ENCODE measurements at places on chromosomes 16 and 17.

GRCh38 chr17:4146641-4147040, 3.6 kb downstream of the CYB5D2 start:
- DNase-seq: no peak

GRCh38 chr17:81298991-81299738, 4.1 kb upstream of the SLC38A10 start:
- no peak for DNase-seq

- DNase-seq: no peak
Measured at GRCh38 chr16:55725055-55725777, 69.4 kb downstream of the SLC6A2 start.

DNA sequence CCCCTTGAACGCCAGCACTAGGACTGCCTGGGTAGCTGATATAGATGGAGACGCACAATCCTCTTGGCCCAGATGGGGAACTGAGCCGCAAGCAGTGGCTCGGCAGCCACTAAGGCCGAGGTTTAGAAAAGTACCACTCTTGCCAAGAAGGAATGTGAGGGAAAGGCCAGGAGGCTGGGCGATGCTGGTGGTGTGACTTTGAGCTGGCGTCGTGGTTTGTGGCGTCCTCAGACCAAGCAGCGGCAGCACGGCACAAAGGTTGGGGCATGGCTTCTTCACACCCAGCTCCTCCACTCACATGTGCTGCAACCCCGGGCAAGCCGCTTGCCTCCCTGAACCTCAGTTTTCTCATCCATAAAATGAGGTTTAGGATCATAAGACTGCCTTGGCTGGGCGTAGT, 15.6 kb downstream of the DCAKD start:
- no peak for DNase-seq

DNA sequence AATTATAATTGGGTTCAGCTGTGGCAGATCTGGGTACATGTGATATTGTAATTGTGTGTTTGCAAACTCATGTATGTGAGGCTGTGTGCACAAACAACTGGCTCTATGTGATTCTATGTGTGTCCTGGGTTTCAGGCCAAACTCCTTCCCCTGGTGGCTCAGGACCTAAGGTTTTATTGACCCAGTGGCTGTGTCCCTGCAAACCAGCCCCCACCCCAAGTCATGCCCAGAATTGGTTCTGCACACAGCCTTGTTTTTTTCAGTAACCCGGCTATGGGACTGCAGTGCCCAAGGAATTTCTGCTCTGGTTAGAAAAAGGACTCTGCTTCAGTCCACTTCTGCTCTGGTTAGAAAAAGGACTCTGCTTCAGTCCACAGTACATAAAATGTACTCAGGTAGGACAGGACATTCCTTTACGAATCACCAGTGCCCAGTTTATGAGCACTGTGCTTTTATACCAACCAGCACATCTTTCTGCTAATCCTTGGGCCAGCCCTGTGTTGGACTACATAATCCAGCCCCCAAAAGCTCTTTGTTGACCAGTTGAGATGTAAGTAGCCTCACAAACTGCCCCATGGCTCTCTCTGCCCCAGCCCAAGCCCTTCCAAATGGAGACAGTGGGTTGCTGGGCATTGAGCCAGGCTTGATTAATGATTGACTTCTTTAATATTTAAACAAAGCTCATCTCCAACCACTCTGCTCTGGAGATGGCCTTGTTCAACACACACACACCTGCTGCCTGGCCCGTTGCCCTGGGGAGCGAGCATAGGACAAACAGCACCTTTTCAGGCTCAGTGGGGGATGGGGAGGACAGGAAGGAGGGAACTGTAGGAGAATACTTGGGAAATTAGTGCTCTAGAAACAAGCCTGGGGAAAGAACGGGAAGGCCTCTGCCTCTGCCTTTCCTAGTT, 2.9 kb upstream of the KCNH6 start:
- DNase-seq: no peak

DNA sequence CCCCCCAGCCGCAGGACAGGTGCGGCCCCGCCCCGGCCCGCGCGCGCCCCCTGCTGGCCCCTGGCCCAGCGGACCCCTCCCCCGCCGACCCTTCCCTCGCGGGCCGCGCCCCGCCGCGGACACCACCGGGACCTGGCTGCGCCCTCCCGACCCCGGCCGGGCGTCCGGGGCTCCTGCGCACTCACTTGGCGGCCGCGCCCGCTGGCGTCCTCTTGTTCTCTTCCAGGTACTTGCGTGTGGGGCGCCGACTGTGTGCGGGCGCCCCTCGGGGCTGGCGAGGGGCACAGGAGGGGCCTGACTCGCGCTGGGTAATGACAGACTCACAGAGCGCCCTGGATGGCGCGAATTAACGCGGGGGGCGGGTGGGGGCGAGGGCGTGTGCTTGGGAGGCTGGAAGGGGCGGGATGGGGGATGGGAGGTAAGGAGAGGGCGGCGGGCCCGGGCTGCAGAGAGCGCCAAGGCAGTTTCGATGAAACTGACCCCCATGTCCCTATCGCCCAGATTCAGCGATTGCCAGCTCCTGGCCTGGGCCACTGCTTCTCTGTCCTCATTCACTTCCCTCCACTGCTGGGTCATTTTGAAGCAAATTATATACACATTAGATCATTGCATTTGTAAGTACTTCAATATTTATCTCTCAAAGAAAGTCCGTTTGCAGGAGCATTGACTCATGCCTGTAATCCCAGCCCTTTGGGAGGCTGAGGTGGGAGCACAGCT, 445 bp upstream of the DBNDD1 start:
- DNase-seq: no peak

- no peak for DNase-seq
Measured at GRCh38 chr16:84650062-84650991, 2.0 kb downstream of the KLHL36 start.

DNA sequence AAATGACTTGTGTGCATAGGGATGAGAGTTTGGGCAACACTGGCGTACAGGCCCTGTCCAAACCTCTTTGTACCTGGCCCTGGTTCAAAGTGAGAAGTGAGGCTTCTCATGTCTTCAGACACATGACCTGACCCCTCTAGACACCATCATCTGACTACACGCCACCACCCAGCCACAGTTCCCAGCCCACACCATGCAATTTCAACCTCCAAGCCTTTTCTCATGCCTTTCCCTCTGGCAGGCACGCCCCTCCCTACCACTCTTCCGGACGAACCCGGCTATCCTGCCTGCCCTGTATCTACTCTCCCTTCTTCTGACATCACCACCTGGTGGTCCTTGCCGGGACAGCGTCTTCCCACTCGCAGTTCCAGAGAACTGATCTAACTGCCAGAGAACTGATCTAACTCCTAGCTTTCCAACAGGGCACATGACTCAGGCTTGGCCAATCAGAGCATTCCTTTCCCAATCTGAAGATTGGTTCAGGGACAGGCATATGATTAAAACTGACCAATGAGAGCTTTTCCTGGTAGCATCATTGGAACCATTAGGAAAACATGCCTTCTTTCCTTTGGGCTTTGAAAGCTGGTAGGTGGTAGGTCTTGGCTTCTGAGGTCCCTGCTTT, 27.1 kb upstream of the IL21R start:
- no peak for DNase-seq

DNA sequence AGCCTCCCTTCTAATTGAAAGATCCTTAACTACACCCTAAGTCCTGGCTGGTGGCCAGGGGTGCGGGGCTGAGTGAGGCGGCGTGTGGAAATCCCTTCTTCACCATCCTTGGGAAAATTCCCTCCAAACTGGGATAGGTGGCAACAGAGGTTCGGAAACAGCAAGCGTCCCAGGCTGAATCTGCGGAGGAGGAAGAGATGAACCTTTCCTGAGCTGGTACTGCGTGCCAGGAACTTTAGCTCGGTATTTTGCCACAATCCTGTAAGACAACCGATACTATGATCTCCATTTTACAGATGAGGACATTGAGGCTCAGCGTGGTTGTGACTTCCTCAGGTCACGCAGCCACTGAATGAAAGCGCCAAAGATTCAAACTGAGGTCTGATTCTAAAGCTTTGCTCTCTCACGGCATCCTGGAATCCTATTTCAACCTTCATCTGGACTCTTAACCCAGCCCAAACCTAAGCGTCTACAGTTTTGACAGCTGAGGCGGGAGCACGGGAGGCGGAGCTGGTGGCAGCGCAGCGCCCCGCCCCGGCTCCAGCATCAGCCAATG, 583 bp upstream of the CYLD start:
- no peak for DNase-seq

- DNase-seq: no peak
Measured at GRCh38 chr17:1134634-1135324, 45.0 kb downstream of the ABR start.

GRCh38 chr17:76987486-76988093, 119.4 kb downstream of the MGAT5B start:
- no peak for DNase-seq

DNA sequence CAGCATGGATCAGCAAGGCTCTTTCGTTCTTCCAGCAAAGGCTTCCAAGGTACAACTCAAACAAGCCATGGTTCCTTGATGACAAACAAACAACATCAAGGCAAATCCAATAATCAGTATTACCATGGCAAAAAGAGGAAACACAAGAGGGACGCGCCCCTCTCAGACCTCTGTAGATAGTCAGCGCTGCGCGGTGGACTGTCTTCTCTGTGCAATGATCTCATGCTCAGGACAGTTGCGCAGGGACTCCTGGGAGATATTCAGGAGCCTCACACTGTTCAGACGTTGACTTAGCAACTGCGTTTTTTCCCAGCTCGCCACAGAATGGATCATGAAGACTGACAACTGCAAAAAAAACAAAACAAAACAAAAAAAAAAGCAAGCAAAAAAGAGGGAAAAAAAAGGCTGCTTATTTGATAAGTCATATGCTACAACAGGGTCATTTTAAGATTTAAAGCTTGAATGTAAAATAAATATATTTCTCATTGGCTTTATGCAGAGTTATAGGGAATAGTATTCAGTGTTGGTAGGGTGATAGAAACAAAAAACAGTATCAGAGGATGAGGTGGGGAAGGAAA, 37.1 kb upstream of the ADCY7 start:
- no peak for DNase-seq

DNA sequence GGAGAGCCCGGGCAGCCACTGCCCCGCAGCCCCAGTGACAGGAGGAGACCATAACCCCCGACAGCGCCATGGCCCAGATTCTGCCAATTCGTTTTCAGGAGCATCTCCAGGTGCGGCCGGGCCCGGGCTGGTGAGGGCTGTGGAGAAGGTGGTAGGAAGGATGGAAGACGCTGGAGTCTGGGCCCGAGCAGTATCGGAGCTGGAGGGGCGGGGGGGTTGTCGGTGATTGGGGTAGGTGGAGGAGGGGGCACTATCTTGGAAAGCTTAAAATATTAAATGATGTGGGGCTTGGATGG, 317 bp downstream of the CLTC start:
- DNase-seq: no peak

- no peak for DNase-seq
Measured at GRCh38 chr16:85485379-85485778, 127.7 kb upstream of the GSE1 start.

GRCh38 chr17:62895320-62896301, 70.4 kb upstream of the TANC2 start:
- DNase-seq: no peak

DNA sequence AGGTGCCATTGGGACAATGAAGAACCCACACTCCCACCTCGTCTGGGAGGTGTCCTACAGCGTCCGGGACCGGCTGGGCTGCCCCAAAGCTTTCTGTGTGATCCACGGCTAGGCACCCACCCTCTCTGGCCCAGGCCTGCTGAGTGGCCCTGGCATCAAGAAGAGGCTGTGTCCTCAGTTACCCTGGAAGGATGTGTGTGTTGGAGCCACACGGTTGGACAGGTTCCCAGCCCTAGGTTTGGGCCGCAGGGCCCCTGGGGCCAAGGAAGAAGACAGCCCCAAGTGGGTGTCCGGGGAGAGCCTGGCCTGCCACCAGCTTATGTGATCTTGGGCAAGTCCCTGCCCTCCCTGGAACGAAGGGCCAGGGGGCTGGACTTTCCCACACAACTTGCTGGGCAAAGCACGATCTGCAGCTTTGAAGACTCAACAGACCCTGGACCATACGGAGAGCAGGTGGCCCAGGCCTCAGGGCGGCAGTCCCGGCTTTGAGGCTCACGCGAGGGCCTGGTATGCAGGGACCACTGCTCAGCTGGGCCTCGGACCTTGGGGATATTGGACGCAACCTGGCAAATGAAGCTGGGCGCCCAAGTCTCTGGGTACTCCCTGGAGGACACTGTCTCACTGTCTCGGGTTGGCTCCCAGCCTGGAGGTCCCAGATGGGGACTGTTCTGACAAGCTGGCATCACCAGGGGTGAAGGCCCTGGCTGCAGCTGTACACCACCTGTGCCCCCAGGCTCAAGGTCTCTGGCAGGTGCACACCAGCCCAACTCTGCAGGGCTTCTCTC, 17.5 kb downstream of the MYBBP1A start:
- DNase-seq: no peak

- DNase-seq: no peak
Measured at GRCh38 chr17:64250233-64250835, 12.7 kb downstream of the TEX2 start.

GRCh38 chr17:69320210-69320907, 6.6 kb downstream of the ABCA5 start:
- DNase-seq: no peak

DNA sequence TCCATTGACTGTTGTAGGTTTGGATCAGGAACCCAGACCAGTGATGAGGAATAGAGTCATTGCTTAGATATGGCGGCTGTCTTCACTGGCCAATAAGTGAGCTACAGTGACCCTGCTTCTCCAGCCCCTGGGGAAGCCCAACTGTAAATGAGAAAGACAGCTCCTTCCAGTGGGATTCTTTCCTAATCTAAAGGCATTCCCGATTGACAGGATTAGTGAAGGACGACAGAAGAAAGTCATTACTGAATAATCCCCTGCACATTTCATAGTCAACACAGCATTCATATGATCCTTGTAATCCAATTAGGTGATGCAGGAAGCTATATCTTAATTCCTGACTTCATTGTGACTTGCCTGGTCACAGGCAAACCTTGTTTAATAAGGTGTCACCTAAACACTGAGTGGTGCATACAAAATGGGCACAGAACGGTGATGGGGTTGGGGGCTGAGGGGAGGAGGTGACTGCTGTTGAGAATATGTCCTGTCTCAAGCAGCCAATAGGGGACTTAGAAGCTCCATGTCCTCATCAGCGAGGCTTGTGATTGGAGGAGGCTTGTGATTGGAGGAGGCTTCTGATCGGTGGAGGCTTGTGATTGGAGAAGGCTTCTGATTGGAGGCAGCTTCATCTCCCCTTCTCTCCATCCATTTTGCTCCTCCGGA, 242.6 kb downstream of the XYLT1 start:
- no peak for DNase-seq
